Stimulated activated effector memory CD8-positive, alpha-beta T cell treated with anti-CD3 and anti-CD28 coated beads, Interleukin-12 subunit alpha, Interleukin-12 subunit beta, amount 100 ng/mL, for 72 hours (primary cell): ENCODE measurements at places on chromosomes 2 and 18.

DNA sequence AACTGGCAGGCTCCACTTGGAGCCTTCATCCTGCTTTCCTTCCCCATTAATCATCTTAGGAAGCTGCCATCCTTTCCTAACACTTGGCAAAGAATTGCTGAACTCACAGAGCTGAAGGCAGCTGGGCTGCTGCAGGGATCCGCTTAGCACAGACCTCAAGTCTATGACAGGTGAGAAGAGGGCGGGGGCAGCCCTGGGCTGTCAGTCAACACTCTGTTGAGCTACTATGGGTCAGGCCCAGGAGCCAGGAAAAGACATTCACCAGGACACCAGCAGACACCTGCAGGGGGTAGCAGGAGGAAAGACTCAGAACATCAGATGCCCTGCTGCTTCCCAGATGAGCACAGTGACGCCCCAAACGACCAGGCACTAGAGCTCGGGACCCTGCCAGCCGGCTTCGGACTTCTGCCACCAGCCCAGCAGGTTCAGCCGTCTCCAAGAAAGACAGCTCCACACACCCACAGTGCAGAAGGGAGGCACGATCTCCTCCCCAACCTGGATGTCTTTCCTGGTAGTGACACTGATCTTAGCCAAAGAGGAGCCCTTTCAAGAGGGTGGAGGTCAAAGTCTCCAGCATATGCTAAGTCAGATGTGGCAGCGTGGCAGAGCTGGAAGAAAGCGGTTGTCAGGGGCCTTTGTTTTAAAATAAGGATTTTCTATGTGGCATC, 55.2 kb downstream of the SNORC start:
- DNase-seq: no peak

GRCh38 chr2:177322801-177323261, 58.3 kb upstream of the NFE2L2 start:
- no peak for DNase-seq

- peak; percentile 42 for DNase-seq
These were observed 73.6 kb downstream of the SPRED2 start for GRCh38 chr2:65358678-65359400.

- DNase-seq: no peak
These were observed 26.2 kb downstream of the CERS6 start for GRCh38 chr2:168482269-168482668.

DNA sequence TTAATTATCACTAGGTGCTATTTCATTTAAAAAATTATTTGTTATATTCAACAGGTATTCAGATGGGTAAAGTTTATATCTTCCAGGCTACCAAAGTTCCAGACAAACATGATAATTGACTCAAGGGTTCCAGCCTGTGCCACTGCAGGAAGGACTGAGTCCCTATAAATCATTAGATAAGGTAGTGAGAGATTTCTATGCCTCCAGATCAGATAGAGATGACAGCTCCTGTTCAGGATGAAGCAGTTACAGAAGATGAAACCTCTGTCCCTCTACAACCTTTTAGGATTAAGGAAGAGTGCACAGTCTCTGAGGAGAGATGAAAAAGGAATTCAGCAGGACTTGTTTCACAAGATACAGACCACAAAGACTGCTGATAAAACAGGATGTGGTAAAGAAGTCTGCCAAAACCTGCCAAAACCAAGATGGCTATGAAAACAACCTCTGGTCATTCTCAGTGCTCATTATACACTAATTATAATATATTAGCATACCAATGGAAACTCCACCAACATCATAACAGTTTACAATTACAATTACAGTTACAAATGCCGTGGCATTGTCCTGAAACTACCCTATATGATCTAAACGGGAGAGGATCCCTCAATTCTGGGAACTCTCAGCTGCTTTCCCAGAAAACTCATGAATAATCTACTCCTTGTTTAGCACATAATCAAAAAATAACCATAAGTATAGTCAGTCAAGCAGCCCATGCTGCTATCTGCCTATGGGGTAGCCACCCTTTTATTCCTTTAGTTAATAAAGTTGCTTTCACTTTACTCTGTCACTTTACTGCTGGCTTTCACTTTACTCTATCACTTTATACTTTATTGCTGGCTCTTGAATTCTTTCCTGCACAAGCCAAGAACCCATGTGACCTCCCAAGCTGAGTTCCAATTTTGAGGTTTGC, 288.5 kb downstream of the PDE11A start:
- DNase-seq: no peak

DNA sequence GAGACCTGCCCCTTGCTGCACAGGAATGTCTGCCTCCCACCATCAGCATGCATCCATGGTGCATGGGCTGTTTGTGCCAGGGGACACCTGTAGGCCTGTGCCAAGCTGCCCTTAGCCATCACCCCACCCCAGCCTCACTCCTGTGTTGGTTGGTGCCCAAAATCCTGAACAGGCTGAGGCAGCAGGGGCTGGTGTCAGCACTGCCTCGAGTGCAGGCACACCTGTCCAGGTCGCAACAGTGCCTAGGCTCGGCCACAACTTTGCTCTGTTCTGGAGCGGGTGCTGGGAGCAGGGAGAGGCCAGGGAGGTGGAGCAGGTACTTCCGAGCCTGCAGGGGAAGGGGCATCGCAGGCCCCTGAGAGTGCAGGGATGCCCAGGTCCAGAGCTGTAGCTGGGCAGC, 69.1 kb downstream of the SRBD1 start:
- no peak for DNase-seq

GRCh38 chr18:7457262-7457661, 109.9 kb upstream of the PTPRM start:
- no peak for DNase-seq

DNA sequence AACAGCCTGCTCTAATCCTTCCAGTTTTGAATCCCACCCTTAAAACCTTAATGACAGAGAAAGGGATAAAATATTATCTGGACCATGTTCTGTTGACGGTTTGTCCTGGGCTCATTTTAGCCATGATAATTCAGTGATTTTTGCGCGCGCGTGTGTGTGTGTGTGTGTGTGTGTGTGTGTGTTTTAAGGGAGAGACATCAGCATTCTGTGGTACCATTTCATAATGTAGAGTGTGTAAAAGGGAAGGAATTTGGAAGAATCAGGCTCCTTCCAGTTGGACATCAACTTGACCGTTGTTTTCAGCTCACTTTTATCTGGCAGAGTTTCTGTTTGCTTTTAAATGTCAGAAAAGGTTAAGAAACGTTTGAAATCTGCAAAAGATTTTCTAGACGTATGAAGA, 535.5 kb downstream of the TNS1 start:
- no peak for DNase-seq

DNA sequence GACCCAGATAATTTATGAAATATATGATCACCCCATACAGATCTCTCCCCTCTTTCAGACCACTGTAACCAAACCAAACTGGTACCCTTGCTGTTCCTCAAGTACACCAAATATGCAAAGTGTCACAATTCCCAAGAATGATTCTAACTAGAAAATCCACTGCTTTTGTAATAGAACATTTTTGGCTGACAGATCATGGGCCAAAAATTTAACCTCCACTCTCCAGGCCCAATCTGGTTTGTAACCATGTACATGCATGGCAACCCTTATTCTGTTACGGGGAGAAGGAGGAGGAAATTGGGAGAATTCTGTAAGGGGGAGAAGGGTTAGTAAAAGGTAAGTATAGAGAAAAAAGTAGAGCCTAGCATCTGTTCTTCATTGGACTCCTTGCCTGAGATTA, 62.0 kb downstream of the IKZF2 start:
- no peak for DNase-seq

DNA sequence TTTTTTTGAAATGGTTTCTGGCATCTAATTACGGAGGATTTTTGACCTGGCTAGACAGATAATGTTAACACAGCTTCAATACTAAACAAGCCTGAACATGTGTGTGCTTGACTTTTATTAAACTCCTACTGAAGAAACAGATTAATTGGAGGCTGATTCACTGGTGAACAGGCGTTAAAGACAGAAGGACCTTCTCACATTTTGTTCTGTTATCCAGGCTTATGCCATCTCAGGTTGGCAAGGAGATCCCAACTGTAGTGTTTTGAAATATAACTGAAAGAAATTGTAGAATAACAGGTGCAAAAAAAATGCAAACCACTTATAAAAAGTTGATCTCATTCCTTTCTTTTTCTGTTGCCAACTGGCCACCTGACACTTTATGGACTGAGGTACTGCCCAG, 269.6 kb downstream of the ARHGAP15 start:
- DNase-seq: no peak

DNA sequence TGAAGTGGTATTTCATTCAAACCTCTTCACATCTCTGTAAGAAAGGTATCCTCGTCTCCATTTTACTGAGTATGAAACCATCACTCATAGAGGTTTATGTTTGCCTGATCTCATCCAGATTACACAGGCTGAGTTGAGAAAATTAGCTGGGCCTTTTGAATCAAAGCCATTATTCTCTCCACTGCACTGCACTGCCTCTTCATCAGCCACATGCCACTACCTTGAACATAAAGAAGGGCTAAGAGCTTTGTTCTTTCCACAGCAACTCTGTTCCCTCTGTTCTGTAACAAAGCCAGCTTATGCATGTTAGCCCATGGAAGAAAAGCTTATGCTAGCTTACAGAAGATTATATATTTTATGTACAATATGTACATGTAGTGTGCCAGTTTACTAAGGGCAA, 362.6 kb upstream of the DLGAP1 start:
- DNase-seq: no peak

DNA sequence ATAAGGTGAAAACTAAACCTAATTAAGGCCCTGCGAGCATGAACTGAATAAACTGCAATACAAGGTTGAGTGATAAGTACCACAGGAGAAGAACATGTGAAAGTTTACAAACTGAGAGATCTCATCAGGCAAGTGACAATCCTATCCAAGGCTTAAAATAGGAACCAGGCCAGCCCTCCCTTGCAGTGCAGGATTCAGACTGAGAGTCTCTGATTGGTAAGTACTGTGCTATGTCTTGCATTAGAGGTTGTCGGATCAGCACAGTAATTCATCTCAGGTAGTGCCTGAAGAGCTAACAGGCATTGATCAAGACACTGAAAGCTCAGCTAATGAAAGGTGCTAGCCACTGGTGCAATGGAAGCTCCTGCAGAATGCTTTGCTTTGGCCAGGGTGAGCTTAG, 801.7 kb upstream of the ID2 start:
- no peak for DNase-seq

- no peak for DNase-seq
These were observed 5.1 kb downstream of the MTERF4 start for GRCh38 chr2:241096979-241097378.
